ENCODE measurements at places on chromosomes 6 and 20.

DNA sequence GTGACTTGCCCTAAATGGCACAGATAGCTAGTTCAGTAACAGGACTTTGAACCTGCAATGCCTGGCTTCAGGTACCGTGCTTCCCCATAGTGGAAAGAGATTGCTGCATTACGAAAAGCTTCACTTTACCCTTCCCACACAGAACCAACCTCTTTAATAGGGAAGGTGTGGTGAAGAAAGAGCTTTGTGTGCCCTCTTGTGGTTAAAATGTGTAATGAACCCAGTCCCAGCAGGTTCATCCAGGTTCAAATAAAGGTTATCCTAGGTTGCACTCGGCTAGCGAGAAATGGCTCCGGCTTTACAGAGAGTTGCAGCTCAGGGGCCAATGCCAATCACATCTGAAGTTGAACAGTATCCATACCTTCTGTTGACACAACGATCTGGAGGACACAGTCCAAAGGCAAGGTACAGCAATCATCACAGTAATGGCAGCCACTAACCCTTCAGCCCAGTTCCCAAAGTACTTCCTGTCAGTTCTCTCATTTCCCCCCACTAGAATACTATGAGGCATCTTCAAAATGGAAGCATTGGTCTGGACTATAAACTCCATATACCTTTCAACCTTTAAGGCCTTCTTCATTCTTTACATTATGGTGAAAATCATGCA lies 3.0 kb downstream of the DEFB115 start:
- DNase-seq: no peak

- no peak for DNase-seq
Observed at GRCh38 chr20:49646126-49646525, 67.6 kb downstream of the B4GALT5 start.

- DNase-seq: no peak
Observed at GRCh38 chr20:51926670-51927305, 124.5 kb upstream of the SALL4 start.

DNA sequence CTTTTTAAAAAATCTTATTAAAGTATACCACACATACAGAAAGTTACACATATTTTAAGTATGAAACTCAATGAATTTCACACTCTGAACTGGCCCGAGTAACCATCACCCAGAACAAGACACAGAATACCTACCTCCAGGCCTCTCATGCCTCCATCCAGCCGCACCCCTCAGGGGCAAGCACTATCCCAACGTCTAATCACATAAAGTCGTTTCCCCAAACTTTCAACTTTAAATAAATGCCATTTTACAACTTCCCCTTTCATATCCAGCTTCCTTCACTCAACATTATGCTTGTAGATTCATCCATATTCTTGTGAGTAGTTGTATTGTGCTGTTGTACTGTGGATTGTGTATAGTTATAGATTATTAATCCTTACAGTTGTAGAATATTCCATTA lies 539.1 kb downstream of the CD83 start:
- no peak for DNase-seq

- DNase-seq: no peak
Observed at GRCh38 chr20:21167261-21167660, 41.4 kb downstream of the KIZ start.

DNA sequence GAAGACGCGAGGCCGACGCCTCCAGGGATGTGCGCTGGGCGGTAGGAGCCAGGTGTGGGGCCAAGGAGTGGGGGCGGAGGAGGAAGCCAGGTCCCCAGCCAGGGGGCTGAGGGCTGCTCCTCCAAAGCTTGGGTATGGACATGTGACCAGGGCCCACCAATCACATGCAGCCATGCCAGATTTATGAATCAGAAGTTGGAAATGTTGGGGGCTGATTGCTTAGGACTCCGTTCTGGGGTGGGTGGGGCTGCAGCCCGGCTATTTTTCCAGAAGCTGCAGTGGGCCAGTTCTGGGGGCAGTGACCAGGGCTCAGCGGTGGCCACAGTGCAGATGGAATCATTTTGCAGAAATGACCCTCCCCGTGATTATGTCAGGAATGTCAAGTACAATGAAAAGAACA lies 96.0 kb downstream of the CEBPB start:
- DNase-seq: no peak
